ENCODE measurements at places on chromosomes 7 and 10.

DNA sequence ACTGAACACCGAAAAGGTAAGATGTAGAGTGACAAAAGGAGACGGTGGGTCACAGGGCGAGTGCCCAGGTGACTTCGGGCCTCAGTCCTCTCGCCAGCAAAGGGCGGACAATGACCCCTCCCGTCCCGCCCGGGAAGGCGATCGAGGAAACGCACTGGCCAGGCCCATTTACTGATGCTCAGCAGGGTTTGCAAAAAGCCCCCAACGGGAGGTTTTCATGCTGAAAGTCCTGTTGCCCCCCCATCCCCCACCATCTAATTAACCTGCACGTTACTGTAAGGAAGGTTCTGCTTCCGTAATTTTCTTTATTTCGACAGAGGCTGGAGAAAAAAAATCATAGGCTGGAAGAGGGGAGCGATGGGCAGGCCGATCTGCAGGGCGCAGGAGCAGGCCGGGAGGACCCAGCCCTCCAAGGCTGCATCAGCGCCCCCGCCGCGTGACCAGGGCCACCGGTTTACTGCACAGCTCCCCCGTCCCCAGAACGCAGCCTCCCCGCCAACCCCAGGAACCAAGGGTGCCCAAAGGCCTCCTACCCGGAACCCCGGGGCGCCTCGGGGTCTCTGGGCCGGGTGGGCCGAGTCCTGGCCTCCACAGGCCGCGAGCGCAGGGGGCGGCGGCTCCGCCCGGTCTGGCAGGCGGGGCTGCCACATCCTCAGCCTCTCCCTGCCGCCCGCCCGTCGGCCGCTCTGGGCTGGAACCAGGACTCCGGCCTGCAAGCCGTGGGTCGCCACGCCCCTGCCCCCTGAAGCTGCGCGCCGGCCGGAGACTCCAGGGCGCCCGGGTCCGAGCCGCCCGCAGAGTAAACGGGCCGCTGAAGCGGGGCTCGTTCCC lies 613 bp downstream of the OAT start:
- DNase-seq, result peak; percentile 81

DNA sequence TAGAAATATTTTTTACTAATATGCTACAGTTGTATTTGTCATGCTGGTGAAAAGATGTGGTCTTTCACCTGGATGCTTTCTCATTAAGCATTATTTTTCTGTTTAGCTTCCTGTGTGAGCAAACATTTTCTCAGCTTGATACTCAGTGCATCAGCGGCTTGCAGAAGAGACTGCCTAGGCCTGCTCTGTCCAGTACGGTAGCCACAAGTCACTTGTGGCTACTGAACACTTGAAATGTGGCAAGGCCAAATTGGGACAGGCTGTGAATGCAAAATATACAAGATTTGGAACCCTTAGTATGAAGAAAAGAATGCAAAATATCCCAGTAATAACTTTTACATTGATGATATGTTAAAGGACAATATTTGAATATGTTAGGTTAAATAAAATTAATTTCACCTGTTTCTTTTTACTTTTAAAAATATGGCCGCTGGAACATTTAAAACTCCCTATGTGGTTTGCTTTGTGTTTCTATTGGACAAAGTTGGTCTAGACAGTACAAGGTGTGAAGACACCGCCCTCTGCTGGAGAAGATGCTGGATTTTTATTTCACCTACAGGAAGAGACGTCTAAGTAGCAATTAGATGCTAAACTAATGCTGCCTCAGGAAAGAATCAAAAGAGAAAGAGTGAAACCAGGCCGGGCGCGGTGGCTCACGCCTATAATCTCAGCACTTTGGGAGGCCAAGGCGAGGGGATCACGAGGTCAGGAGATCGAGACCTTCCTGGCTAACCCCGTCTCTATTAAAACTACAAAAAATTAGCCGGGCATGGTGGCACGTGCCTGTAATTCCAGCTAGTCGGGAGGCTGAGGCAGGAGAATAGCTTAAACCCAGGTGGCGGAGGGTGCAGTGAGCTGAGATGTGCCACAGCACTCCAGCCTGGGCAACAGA lies 5.3 kb downstream of the SRGN start:
- peak; percentile 86 for DNase-seq

DNA sequence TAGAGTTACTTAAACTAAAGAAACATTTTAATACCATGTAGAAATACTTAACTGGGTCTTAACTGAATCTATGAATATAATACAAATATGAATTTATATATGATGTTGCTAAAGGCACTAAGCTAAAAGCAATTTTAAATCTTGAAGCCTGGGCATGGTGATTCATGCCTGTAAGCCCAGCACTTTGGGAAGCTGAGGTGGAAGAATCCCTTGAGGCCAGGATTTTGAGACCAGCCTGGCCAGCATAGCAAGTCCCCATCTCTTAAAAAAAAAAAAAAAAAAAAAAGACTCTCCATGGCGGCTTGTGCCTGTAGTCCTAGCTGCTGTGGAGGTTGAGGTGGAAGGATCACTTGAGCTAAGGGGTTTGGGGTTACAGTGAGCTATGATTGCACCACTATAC lies 95.3 kb downstream of the CCSER2 start:
- no peak for DNase-seq

- DNase-seq, result no peak
These were observed 5.1 kb downstream of the GOLGA7B start for GRCh38 chr10:97854743-97855142.

DNA sequence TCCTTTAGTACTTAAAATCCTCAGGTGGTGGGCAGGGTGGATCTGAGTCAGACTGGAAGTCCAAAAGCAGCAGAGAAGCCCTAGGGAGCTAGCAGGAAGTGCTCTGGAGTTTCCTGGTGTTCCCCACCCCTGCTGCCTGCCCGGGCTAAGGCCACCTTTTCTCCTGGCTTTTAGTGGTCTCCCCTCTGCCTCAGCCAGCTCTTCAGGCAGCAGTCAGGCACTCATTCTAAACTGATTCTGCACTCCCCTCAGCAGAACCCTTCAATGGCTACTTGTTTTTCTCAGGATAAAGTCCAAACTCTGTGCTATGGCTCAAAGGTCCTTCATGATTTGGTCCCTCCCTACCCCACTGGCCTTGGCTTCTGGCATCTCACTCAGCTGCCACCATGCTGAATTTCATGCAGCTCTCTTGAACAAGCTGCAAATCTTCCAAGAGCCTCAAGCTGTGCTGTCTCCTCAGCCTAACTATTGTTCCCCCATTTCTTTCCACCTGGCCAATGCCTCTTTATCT lies 28.9 kb upstream of the DNMBP start:
- DNase-seq, result no peak

DNA sequence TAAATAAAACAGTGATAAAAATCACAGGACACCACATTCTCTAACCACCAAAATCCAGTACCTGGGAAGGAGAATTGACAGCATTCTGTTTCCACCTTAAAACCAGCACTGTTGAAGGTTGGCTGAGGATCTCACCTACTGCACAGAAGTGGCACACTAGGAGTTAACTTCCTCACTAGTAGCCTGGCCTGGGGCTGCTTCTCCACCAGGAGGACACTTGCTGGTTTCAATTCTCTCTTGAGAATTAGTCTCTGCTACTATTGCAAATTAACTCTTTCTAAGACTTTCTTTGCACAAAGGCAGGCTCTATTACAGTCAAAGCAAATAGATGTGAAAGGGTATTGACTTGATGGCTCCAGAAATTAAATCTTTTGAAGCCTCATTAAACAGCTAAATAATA lies 2.3 kb upstream of the CTTNBP2 start:
- peak; percentile 66 for DNase-seq

DNA sequence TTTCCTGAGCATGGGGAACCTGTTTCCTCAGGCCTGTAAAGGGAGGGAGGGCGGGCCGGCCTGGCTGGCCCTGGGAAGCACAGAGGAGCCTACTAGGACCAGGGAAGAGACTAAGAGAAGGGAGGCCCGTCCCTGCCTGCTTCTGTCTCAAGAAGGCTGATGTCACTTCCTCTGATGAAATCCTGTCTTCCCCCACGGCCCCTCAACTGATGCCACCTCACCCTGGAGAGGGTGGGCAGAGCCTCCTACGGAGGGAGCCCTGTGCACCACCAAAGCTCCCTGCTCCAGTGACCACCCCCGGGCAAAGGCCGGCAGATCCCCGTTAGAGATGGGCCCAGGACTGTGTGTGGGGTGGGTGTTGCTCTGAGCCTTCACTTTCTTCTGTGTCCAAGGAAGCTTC lies 1.0 kb upstream of the PILRA start:
- DNase-seq, result no peak

DNA sequence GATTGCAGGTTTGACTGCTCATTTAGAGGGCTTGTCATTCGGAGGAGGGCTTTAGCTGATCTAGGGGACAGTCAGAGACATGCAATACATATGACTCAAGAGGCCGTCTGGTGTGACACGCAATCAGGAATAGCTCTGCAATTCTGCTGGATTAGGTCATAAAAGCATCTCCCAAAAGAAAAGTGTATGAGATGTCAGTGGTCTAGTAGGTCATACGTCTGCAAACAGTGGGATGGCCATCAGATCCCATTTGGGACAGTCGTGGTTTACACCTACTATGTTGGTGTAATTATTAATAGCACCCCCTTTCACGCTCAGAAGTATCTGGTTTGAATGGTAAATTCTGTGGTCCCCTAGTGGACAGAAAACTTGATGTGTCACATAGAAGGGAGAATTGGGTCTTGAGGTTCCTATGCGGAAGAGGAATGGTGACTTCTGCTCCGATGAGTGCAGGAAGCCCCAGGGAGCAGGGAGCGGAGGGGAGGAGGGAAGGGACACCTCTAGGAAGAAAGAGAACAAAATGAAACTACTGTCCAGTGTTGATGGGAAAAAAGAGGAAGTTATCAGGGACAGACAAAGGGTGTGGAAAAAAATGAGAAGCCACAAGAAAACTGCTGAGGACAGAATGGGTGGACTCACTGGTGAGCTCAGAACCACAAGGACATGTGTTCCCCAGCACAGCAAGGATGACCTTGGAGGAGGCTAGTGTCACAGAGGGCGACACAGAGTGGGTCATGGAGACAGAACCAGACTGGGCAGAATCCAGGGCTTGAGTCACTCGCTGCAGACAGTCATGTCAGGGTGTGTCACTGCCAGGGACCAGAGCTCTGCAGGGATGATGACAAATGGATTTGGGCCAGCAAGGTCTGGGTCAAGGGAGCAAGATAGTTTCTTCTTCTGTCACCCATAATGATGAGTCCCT lies 59.9 kb downstream of the MAP3K8 start:
- DNase-seq, result no peak

GRCh38 chr10:6514844-6515780 lies 65.0 kb downstream of the PRKCQ start:
- no peak for DNase-seq

DNA sequence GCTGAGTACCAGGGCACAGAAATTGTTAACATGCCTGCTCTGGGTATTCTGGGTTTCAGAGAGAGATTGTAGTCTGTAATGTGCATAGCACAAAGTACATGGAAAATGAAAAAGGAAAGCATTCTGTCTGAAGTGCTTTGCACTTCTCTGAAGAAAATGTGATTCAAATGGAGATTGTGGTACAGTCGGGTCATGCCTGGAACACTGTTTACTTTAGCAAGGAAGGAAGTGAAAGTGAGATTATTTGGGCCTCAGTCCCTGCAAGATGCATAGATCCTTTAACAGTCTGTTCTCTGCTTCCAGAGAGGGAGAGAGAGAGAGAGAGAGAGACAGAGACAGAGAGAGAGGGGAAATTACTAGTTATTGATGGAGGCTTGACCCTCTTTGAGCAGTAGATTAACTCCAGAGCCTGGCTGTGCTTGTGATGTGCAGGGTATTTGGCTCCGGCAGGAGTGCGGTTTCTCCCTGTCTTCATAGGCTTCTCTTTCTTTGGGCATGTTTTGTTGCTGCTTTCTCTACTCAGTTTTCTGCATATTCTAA lies 5.4 kb downstream of the VWC2 start:
- DNase-seq, result no peak

DNA sequence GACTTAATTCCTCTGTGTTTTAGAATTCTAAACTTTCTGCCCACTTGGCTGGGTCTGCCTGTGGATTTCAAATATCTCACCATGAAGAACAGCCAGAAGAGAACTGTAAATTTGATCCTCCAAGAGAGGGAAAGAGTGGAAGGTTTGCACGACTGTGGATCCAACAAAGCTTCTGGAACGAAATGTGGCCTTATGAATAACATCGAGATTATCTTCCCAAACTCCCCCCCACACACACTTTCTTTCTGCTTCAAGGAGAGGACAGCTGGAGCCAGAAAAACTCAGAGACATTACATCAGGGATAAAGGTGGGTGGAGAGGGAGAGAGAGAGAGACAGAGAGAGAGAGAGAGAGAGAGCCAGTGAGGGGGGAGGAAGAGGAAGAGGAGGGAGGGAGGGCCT lies 570.1 kb upstream of the MGMT start:
- peak; percentile 65 for DNase-seq

- peak; percentile 94 for DNase-seq
These were observed 141.6 kb upstream of the TCERG1L start for GRCh38 chr10:131452926-131453720.

DNA sequence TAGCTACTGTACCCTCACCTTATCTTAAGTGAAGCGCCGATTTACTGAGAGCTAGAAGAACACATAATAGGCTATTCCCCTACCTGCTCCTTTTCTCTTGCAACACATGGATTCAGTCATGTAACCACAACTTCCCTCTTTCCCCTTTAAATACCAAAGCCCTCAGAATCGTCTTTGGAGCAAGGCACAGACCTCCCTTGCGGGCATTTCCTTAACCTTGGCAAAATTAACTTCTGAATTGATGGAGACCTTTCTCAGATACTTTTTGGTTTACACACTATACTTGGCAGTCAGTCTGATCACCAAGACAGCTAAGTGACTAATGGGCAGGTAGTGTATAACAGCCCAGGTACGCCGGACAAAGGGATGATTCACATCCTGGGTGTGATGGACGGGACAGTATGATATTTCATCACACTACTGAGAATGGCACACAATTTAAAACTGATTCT lies 72.7 kb upstream of the SEC61G start:
- no peak for DNase-seq
